ENCODE measurements at places on chromosomes 4 and X. TPM values are rescaled to one million over a fixed set of nuclear protein-coding genes. Genes with fewer than 3 reads are reported as not detected.

- no peak overlapping the region for H3K4me3 ChIP-seq
- H3K36me3 ChIP-seq = no peaks in the 10 kb centered on the region
- peaks cover 23% of the 10 kb centered on the region for H3K4me1 ChIP-seq
- H3K27ac ChIP-seq = no peak overlapping the region
These were observed 3.5 kb downstream of the FBXL5 start for GRCh38 chr4:15651676-15652075.

- H3K27me3 ChIP-seq = no peaks in the 10 kb centered on the region
- DNase-seq = peak; percentile 8
- no peaks in the 10 kb centered on the region for H3K4me1 ChIP-seq
These were observed 32.8 kb downstream of the ELOVL6 start for GRCh38 chr4:110165382-110166286.

GRCh38 chr4:135274416-135274815 lies 1072.8 kb upstream of the PABPC4L start:
- no peaks in the 10 kb centered on the region for H3K36me3 ChIP-seq
- no peak for DNase-seq
- no peak overlapping the region for H3K4me3 ChIP-seq
- H3K4me1 ChIP-seq = peaks cover 4% of the 10 kb centered on the region
- H3K27me3 ChIP-seq = no peaks in the 10 kb centered on the region

DNA sequence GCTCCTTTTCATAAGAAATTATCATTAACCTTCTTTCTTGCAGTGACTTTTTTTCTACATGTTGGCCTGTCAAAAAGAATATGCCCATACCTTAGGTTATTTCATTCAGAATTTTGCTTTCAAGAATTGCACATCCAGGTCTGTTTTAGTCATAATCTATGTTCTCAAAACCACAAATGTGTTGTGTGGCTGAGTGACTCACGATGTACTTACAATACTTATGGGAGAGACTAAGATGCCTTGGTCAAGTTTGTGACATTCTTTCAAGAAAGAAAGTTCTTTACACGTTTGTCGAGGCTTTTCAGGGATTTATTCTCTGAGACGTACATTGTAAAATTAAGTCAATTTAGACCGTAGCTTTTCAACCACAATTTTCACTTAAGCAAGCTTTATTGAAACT lies 396.7 kb downstream of the FSTL5 start:
- H3K27ac ChIP-seq = no peak overlapping the region
- H3K36me3 ChIP-seq = no peaks in the 10 kb centered on the region
- no peaks in the 10 kb centered on the region for H3K4me1 ChIP-seq
- DNase-seq = no peak
- H3K4me3 ChIP-seq = no peak overlapping the region

GRCh38 chr4:10732235-10732913 lies 47.8 kb upstream of the CLNK start:
- no peak overlapping the region for H3K4me3 ChIP-seq
- no peak for DNase-seq
- H3K4me1 ChIP-seq = no peaks in the 10 kb centered on the region

- H3K36me3 ChIP-seq = no peaks in the 10 kb centered on the region
- no peak for DNase-seq
- H3K4me3 ChIP-seq = no peak overlapping the region
- no peaks in the 10 kb centered on the region for H3K27me3 ChIP-seq
These were observed 40.1 kb upstream of the EIF1AX start for GRCh38 chrX:20181598-20182329.

DNA sequence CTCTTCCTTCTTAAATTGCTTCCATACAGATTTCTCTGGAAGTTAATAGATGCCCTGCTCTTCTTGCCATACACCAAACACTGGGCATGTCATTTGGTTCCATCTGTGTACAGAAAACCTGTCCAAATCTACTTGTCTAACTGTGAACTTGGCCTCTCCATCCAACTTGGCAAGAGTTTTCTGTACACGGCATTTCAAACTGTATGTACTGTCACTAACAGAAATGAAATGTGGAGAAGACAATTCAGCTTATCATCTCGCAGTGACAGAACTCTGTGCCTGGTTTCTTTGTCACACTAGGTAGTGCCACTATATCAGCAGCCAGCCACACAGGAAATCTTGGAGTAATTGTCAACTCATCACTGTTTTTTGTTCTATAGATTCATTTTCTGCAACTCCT lies 58.2 kb downstream of the CXXC4 start:
- H3K4me3 ChIP-seq = no peak overlapping the region
- no peaks in the 10 kb centered on the region for H3K4me1 ChIP-seq
- H3K36me3 ChIP-seq = no peaks in the 10 kb centered on the region
- DNase-seq = no peak

- H3K36me3 ChIP-seq = no peaks in the 10 kb centered on the region
- H3K4me1 ChIP-seq = no peaks in the 10 kb centered on the region
- no peak for DNase-seq
- H3K27me3 ChIP-seq = no peaks in the 10 kb centered on the region
- H3K4me3 ChIP-seq = no peak overlapping the region
- H3K27ac ChIP-seq = no peak overlapping the region
These were observed 190.7 kb upstream of the FAM241A start for GRCh38 chr4:111954550-111954949.

DNA sequence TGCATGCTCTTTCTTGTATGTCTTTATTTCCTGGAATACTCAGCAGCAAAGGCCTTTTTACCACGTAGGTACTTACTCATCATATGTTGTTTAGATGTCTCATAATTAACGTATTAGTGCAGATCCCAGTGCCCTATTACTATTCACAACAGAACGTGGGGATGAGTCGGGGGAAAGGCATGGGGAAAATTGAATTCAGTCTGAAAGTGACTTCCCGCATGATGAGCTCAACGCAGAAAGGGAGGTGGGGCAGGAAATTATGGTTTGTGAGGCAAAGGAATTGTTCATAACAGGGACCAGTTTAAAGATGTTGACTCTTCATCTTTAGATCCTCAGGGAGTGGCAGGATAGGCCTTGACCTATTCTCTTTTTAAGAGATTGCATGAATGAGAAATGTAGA lies 2.0 kb upstream of the TMPRSS11D start:
- no peak overlapping the region for H3K27ac ChIP-seq
- DNase-seq = no peak
- H3K4me1 ChIP-seq = peaks cover 13% of the 10 kb centered on the region
- H3K4me3 ChIP-seq = no peak overlapping the region
- no peaks in the 10 kb centered on the region for H3K27me3 ChIP-seq
- H3K36me3 ChIP-seq = no peaks in the 10 kb centered on the region

- peak; percentile 69 for DNase-seq
- no peak overlapping the region for H3K4me3 ChIP-seq
- peaks cover 10% of the 10 kb centered on the region for H3K36me3 ChIP-seq
- H3K27ac ChIP-seq = no peak overlapping the region
- H3K4me1 ChIP-seq = no peaks in the 10 kb centered on the region
- H3K27me3 ChIP-seq = no peaks in the 10 kb centered on the region
These were observed 25.9 kb downstream of the PKD2 start for GRCh38 chr4:88033309-88033708.

DNA sequence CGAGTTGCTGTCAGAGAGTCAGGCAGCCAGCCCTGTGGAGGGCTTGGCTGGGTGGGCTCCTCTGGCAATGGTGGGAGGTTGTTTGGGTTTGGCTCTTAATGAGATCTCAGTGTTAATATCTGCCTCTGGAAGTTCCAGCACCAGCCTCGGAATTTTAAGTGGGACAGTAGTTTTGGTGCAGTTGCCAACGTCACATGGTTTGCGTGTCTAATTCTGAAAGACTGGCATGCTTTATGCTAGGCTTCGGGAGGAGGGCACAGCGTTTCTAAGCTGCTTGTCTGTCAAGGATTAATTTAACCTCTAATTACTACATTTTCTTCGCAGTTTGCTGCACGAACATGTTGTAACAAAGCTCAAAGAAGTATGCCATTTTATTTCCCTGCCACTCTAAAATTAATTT lies 9.2 kb downstream of the MAMLD1 start:
- H3K36me3 ChIP-seq = no peaks in the 10 kb centered on the region
- H3K27me3 ChIP-seq = peaks cover 2% of the 10 kb centered on the region
- no peak for DNase-seq

DNA sequence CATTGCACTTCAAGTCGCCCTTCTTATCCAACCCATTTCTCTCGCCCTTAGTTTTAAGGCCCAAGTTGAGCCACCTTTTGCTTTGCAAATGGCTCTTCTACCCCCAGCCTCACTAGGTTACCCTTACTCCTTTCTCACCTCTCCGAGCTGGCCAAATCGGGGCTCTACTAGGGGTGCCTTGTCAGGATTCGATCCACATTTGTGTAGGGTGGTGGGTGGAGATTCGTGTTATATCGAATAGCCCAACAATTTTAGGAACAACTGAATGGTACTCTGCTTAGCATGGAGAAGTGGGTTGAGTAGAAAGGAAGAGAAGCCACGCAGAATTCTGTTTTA lies 3.5 kb downstream of the SLIT2 start:
- peak overlapping the region; percentile 81 for H3K4me3 ChIP-seq
- H3K36me3 ChIP-seq = no peaks in the 10 kb centered on the region
- H3K27ac ChIP-seq = no peak overlapping the region
- H3K27me3 ChIP-seq = peaks cover 84% of the 10 kb centered on the region
- DNase-seq = no peak

DNA sequence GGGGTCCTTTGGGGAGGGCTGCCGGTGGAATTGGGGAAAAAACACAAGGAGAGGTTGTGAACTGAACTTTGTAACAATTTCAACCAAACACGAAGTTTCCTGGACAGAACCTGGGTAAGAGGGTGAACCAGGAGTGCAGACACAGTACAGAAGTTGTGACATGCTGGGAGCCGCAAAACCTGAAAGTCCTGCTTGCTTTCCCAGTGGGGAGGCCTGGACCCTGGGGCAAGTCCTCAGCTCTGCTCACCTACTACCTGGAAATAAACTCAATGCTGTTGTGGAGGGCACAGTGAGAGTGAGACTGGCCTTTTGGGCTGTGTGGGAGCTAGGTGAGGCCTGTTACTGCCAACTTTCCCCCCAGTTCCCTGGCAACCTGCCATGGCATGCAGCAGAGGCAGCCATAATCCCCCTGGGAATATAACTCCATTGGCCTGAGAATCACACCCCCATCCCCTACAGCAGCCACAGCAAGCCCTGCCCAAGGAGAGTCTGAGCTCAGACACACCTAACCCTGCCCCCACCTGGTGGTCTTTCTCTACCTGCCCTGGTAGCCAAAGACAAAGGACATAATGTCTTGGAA lies 162.8 kb downstream of the THOC2 start:
- no peak for DNase-seq
- no peak overlapping the region for H3K4me3 ChIP-seq
- no peaks in the 10 kb centered on the region for H3K36me3 ChIP-seq
- no peaks in the 10 kb centered on the region for H3K4me1 ChIP-seq

- H3K27me3 ChIP-seq = no peaks in the 10 kb centered on the region
- no peaks in the 10 kb centered on the region for H3K4me1 ChIP-seq
- no peak overlapping the region for H3K27ac ChIP-seq
- peak; percentile 47 for DNase-seq
- no peak overlapping the region for H3K4me3 ChIP-seq
These were observed 681.4 kb downstream of the GABRG1 start for GRCh38 chr4:45442466-45442865.

DNA sequence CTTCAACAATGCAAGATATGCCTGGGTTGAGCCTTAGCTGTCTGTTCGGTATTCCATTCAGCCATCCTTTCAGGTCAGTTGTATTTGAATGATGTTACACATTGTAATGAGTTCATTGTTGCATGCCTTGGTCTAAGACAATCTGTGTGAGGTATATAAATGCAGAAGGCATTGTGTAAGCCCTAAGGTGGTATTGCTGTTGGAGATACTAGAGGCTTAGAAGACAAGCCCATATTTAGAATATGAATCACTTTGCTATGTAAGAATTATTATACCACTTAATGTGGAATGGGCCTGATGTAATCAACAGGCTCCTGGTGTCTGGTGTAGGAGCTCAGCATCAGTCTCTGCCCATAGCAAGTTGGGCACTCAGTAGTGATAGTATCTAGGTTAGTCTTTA lies 473.4 kb upstream of the GNPDA2 start:
- no peaks in the 10 kb centered on the region for H3K27me3 ChIP-seq
- H3K4me3 ChIP-seq = no peak overlapping the region
- no peaks in the 10 kb centered on the region for H3K36me3 ChIP-seq
- H3K4me1 ChIP-seq = no peaks in the 10 kb centered on the region
- no peak overlapping the region for H3K27ac ChIP-seq

GRCh38 chrX:118577041-118577440 lies 81.4 kb downstream of the DOCK11 start:
- H3K27ac ChIP-seq = no peak overlapping the region
- no peak for DNase-seq
- H3K27me3 ChIP-seq = no peaks in the 10 kb centered on the region
- H3K4me3 ChIP-seq = no peak overlapping the region
- H3K36me3 ChIP-seq = no peaks in the 10 kb centered on the region

DNA sequence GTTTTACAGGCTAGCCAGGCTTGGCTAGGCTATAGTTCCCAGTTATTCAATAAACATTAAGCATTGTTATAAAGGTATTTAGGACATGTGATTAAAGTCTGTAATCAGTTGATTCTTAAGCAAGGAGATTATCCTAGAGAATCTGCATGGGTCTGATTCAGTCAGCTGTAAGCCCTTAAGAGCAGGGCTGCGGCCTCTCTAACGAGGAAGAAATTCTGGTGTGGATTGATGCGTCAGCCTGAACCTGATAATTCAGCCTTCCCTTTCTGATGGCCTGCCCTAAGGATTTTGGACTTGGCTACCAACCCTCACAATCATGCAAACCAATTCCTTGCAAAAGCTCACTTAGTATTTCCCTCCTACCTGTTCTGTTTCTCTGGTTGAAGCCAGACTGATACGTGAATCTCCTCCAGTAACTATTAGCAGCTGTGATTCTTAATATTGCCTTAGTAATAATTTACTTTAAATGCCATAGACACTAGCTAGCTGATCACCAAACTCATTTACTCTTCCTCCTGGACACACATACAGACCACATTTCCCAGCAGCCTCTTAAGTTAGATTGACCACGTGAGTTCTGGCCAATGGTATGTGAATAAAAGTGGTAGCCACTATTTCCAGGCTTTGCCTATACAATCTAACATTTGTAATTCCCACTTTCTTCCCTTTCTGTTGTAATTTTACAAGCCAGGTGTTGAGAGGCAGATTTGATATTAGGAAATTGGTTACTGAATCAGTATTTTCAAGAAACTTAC lies 678.0 kb upstream of the INTU start:
- no peaks in the 10 kb centered on the region for H3K27me3 ChIP-seq
- no peak overlapping the region for H3K4me3 ChIP-seq
- no peaks in the 10 kb centered on the region for H3K36me3 ChIP-seq

GRCh38 chr4:173538148-173538908 lies 8.3 kb upstream of the HAND2 start:
- H3K36me3 ChIP-seq = no peaks in the 10 kb centered on the region
- peak overlapping the region; percentile 36 for H3K4me3 ChIP-seq
- peaks cover 18% of the 10 kb centered on the region for H3K4me1 ChIP-seq
- no peak overlapping the region for H3K27ac ChIP-seq
- DNase-seq = peak; percentile 61

- H3K4me1 ChIP-seq = no peaks in the 10 kb centered on the region
- H3K36me3 ChIP-seq = no peaks in the 10 kb centered on the region
- no peak overlapping the region for H3K27ac ChIP-seq
- H3K27me3 ChIP-seq = no peaks in the 10 kb centered on the region
These were observed 1028.1 kb downstream of the SH3BGRL start for GRCh38 chrX:82230013-82230412.

- H3K4me3 ChIP-seq = no peak overlapping the region
- DNase-seq = no peak
- no peaks in the 10 kb centered on the region for H3K36me3 ChIP-seq
- no peaks in the 10 kb centered on the region for H3K4me1 ChIP-seq
These were observed 118.1 kb upstream of the PRR32 start for GRCh38 chrX:126701380-126701779.

Gene BANK1
- 0.19 TPM for total RNA-seq

Gene PDZD4
- total RNA-seq = 5.2 TPM

Gene TRO
- total RNA-seq = 106 TPM

Gene NEIL3
- 21.3 TPM for total RNA-seq

Gene SLC10A7
- 5.0 TPM for total RNA-seq

Measured in neural progenitor cell (in vitro differentiated cells).